NCI-H1092 (cell line): ENCODE measurements at places on chromosomes 1 and 21.

DNA sequence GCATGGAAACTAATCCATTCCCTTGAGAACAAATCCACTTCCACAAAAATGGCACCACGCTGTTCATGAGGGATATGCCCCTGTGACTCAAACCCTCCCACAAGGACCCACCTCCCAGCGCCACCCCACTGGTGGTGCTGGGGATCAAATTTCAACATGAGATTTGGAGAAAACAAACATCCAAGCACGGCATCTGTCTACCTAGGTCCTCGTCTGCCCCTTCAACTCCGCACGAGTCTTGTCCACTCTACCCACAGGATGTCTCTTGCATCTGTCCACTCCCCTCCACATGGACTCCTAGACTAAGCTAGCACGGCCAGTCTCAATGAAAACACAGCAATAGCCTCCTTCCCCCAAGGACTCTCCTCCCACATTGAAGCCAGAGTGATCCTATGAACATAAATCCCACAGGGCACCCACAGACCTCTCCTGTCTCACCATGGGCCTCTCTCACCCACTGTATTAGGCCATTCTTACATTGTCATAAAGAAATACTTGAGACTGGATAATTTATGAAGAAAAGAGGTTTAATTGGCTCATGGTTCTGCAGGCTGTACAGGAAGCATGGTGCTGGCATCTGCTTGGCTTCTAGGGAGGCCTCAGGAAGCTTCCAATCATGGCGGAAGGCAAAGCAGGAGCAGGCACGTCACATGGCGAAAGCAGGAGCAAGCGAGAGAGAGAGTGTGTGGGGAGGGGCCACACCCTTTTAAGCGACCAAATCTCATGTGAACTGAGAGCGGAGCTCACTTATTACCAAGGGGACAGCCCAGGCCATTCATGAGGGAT, 101.4 kb downstream of the TOMM20 start:
- no peak for DNase-seq

DNA sequence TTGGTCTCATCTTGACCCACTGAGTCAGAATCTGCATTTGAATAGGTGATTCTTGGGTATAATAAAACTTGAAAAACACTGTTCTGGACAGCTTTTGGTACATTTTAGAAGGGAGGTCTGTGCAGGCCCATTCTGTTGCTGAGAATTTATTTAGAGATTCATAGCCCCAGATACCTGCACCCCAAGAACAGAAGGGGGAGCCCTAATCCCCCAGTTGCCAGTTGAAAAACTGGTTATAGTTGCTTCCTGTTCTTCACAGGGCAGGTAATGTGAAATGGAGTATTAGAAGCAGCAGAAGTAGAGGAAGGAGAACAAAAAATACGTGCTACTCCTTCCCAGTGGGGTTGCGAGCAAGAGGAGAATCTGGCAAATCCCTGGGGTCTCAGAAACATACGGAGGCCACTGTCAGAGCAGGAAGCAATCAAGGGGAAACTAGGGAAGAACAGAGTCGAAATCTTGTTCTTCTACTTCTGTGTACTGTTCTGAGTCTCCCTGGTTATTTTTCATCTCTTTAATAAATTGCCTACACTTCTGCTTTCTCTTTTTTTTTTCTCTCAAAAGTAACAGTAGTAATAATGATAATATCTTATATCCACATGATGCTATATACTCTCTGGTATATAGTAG, 4.6 kb upstream of the CLCA2 start:
- no peak for DNase-seq

GRCh38 chr1:204435872-204436271, 24.3 kb upstream of the PPP1R15B start:
- DNase-seq: no peak

- no peak for DNase-seq
Observed at GRCh38 chr1:40664167-40664537, 1.3 kb downstream of the RIMS3 start.

- DNase-seq: no peak
Observed at GRCh38 chr1:33548319-33548718, 75.9 kb downstream of the ZSCAN20 start.

- no peak for DNase-seq
Observed at GRCh38 chr1:157773493-157774350, 3.2 kb downstream of the FCRL2 start.

DNA sequence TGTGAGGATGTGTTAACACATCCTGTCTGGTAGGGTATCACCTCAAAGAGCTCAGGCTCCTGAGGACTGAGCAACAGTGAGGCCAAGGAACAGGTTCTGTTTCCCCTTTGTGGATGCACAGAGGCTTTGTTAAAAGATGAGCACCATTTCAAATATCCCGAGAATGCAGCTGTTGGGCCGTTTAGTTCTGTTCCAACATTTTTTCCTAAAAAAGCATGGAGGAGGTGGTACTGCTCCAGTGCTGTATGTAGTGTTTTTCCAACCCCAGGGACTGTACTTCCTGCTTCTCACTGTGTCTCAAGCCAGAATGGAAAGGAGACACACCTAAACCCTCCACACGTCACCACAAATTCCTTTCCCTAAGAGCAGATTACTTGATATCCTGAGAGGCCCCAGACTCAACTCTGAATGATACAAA, 53.8 kb upstream of the BCL10 start:
- DNase-seq: no peak

- DNase-seq: no peak
Observed at GRCh38 chr1:235430991-235431390, 63.8 kb downstream of the TBCE start.

GRCh38 chr1:86472152-86472551, 3.4 kb downstream of the CLCA1 start:
- DNase-seq: no peak

DNA sequence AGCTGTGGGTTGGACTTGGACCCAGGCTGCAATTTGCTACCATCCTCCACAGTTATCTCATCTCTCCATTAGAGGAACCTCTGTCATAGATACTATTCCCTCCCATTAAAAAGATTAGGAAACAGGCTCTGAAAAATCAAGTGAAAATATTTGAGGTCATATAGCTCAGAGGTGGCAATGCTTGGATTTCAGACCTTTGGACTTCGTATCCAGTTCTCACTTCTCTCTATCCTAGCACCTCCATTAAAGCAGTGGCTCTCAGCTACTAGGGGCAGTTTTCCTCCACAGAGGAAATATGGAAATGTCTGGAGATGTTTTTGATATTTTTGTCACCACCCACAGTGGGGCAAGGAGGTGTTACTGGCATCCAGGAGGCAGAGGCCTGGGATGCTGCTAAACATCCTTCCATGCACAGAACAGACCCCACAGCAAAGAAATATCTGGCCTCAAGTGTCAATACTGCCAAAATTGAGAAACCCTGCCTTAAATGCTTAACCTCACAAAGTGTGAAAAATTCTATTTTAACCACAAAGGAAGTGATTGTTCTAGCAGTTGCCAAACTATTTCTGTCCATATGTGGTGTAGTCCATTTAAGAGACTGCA, 54.1 kb downstream of the C8A start:
- DNase-seq: no peak

DNA sequence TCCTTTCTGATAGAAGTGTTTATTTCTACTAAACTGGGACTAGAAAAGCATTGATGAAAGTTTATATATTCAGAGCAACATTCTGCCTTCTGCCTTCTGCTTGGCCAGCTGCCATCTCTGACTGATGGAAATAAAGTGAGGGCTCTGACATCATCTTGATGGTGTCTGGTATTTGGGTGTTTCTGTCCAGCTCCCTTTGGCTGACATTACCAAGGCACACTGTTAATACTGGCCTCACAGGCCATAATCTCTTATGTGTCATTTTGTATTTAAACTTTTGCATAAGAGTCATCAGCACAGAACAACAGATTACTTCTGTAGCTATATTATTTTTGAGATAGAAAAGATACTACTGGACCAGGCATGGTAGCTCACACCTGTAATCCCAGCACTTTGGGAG, 216.9 kb downstream of the RYR2 start:
- no peak for DNase-seq

- DNase-seq: no peak
Observed at GRCh38 chr1:193103759-193104501, 1.3 kb downstream of the GLRX2 start.

DNA sequence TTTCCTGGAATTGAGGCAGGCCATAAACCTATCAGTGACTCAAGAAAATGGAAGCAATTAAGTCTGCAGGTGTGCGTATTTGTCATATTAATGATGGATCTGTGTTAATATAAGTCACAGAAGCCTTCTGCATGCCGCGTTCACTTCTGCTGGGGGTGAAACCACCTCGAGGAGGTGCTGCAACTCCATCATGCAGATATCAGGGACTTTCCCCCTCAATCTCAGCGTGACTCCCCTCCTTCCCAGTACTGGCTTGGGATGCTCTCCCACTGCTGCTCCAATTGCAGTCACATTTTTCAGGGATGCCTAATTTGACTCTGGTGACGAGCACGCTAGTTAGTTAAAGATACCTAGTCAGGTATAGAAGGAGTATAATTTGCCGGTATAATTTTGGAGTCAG, 87.5 kb downstream of the ASTN1 start:
- DNase-seq: no peak

DNA sequence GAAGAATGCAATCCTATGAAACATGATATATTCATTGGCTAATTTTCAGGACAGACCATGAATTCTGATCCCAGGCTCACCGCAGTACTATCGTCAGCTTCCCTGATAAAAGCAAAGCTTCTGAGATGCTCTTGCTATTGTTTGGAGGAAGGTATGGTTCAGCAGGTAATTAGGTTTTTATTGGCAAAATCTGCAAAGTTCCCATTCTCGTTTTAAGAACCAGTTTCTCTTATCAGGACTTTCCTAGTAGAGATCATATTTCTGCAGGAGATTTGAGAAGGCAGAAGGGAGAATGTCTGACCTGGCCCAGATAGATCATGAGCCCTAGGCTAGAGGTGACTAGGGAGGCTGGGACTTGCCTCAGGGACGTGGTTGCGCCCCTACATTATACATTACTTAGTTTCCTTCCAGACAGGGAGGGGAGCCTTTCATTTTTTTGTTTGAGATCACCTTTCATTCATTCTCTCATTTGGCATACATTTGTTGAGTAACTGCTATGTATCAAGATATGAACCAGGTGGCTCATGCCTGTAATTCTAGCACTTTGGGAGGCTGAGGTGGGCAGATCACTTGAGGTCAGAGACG, 108.8 kb downstream of the NRIP1 start:
- DNase-seq: no peak

- no peak for DNase-seq
Observed at GRCh38 chr21:44458971-44459711, 3.8 kb downstream of the LRRC3 start.

- DNase-seq: no peak
Observed at GRCh38 chr1:6581561-6582305, 1.9 kb downstream of the ZBTB48 start.

- DNase-seq: no peak
Observed at GRCh38 chr1:64323054-64323453, 119.6 kb downstream of the UBE2U start.

DNA sequence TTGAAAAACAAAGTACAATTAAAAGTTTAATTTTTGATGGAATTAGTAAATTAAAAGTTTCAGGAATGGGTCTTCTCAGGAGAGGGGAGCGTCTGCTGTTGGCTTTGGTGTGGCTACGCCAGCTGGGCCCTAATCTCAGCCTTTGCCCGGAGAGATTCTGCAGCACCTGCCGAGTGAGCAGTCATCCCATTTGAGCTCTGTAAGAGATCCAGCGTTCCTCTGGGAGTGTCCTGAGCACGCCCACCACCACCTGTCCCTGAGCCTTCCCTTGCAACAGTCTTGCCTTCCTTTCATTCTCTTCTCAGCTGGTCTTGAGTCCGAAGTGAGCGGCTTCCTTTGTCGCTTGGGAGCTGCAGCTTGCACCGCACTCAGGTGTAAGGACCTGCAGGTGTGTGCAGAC, 263.1 kb downstream of the CAMTA1 start:
- DNase-seq: no peak

DNA sequence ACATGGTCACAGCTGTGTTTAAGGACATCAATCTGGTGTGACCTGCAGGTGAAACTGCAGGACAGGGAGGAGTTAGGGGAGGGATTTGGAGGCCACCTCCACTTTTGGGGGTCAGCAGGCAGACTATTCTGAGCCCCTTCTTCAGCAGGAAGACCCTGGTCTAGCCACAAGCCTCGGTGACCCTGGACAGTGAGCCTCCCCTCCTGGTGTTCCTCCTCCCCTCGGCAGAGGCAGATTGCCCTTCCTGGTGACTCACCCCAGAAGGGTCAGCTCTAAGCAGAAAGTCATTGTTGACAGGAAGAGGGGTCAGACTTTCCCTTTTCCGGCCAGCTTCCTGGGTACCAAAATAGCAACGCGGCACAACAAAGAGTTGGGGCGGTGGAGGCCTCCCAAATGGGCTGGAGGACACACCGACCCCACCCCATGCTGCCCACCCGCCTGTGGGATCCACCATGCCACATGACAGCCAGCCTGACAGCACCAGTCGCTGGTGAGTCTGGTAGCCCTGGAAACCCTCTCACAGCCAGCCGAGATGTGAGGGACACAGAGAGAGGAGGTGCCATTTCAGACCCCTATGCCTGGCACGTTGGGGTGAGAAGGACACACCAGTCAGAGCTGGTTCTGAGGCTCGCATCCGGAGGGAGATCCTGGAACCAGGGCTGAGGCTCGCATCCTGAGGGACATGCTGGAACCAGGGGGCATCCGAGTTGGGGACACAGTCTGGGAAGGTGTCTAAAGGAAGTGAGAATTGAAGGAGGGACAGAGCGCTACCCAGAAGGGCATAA, 14.7 kb upstream of the CSF1 start:
- DNase-seq: no peak

DNA sequence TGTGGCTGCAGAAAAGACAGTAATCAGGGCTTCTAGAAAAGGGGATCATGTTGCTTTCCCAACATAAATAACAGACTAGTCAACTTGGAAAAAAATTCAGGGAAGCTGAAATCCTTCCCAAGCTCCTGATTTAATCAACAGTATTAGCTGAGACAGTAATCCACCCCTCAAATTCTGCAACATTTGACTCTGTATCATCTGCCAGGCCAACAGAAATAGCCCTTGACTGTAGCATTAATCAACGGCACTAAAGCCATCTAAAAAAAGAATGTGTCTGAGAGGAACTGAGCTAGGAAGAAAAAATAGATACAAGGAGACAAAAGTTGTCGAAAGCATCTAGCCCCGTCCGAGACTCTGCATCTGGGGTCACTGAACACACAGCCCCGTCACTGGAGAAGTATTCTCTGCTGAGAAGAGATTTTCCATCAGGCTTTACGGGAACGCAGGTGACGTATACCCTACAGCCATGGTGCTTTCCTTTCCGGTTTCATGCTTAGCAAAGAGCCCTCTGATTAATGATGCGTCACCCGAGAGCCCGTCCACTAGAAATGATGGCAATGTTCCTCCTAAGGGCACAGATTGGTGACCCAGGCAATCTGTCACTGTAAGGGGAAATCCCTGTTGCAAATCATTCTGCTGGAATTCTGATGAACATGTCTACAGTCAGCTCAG, 42.1 kb upstream of the TP53BP2 start:
- DNase-seq: no peak

DNA sequence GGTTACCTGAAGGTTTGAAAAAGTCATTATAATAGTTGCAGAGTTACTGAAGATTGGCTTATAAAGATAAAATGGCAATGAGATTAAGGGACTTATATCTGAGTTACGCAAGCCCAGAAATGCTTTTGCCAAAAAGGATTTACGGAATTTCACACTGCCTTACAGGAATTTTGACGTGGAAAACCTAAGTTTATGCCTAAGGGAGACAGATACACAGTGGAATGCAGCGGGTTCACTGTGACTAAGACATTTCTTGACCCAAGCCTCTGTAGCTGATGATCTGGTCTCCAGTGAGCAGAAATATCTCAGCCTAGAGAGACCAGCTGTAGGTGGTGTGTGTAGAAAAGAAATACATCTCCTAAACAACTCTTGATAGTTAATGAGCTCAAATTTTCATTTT, 10.1 kb upstream of the EXO1 start:
- no peak for DNase-seq
